ENCODE measurements at places on chromosomes 4 and X.

DNA sequence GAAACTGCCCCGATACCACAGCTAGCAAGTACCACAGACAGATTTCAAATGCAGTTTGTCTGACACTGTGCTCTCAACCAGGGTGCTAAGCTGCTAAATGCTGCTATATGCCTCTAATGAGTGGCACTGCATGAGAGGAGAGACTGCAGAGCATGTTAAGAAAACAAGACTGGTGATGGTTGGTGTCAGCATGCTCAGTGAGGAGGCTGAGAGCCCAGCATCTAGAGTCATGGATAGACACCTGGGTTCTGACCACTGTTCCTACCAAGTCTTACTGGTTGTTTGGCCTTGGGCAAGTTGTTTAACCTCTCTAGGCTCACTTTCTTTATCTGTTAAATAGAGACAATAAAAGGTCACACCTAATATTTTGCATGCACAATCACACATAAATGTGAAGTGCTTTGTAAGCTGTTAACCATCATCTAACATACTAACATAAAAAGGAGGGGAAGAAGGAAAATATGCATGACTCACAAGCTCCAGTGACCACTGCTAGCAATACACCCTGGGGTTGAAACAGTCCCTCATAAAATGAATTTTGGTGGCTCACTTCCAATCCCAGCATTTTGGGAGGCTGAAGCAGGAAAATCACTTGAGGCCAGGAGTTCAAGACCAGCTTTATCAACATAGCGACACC, 20.7 kb downstream of the HHIP start:
- no peak for DNase-seq

DNA sequence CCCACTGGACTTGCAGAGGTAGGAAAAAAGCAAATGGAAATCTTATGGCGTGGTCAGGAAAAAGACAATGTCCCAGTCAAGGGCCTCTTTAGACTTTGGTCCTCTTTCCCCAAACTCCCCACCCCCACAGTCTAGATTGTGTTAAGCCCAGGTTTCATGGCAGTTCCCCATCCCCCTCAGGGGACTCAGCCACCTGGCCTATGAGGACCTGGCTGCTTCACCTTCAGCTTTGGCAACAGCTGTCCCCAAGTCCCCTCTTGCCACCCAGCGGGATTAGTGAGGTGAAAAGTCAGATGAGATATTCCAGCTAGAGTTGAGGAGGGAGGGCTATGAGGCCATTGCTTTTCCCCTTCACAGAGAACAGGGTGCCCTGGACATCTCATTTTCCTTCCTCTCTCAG, 457 bp downstream of the RIPPLY1 start:
- DNase-seq = no peak

- no peak for DNase-seq
These were observed 33.4 kb downstream of the SEPTIN11 start for GRCh38 chr4:76982638-76983584.

- peak; percentile 59 for DNase-seq
These were observed 163.6 kb downstream of the CEP135 start for GRCh38 chr4:56112377-56112776.

GRCh38 chr4:57443308-57443707, 333.1 kb upstream of the IGFBP7 start:
- DNase-seq = no peak

- DNase-seq = peak; percentile 59
These were observed 12.7 kb upstream of the RHOXF2B start for GRCh38 chrX:120090208-120090607.

DNA sequence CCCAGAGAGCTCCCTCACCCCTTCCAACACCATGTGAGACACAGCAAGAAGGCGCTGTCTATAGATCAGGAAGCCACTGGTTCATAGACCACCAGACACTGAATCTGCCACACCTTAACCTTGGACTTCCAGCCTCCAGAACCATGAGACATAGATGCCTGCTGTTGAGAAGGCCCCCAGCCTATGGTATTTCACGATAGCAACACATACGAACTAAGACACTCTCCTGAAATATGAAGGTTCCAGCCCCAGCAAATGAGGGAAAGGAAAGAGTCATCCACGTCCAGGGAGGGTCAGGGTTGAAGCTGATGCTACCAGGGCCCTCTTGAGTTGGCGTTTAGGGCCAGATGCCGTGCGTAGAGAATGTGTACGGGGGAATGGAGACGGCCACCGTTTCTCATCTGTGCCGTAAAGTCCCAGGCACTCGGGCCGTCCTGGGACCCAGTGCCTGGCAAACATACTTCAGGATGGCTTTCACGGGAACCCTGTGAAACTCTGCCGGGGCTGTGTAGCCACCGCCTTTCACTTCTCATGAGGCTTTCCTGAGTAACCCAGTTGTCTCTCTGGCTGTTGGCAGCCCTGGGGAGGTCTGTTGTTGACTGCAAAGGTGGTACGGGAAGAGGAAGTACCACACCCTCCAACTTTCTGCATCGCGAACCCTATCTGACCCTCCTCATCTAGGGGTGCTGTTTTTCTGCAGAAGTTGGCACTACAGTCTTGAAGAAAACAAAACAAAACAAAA, 17.7 kb upstream of the P2RY8 start:
- no peak for DNase-seq

- DNase-seq = no peak
These were observed 115.0 kb upstream of the ETNPPL start for GRCh38 chr4:108877821-108878220.

- DNase-seq = peak; percentile 55
These were observed 183.5 kb downstream of the ZC4H2 start for GRCh38 chrX:64792598-64793337.

DNA sequence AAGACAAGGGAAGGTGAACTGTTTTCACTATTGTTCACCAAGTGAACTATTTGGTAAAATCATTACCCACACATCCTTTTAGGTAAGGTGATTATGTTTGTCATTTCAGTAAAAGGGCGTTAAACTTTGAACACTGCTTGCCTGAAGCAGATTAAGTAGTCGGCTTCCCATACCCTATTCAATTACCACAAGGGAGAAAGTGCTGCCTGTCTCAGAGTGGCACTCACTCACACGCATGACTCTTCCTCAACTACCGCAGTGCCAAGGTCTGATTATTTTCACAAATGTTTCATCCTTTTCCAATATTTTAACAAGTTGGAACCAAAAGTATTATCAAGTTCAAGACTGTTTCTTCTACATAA, 11.0 kb downstream of the VEGFC start:
- no peak for DNase-seq

GRCh38 chr4:74527049-74527448, 82.1 kb downstream of the AREG start:
- DNase-seq = no peak

- DNase-seq = peak; percentile 54
These were observed 38.3 kb downstream of the ARAP2 start for GRCh38 chr4:36206012-36206411.

DNA sequence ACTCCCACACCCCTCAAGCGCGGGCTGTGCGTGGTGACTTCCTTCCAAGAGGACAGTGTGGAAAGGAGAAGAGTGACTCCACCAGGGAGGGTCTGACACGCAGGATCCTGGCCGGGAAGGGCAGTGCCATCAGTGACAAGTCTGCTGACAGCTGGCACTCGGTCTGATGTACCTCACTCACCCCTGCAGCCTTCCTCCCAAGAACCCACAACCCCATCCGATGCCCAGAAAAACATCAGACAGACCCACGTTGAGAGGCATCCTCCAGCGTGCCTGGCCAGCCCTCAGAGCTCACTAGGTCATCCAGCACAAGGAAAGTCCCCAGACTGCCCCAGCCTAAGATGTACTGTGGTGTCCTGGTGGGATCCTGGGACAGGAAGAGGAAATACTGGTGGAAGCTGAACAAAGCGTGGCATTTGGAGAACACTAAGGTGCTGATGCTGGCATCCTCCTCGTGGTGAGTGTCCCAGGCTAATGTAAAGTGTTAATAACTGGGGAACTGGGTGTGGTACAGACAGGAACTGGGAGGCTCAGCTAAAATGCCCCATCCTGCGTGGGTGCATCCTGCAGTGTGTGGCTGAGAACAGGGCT, 200.0 kb upstream of the PSAPL1 start:
- DNase-seq = no peak

DNA sequence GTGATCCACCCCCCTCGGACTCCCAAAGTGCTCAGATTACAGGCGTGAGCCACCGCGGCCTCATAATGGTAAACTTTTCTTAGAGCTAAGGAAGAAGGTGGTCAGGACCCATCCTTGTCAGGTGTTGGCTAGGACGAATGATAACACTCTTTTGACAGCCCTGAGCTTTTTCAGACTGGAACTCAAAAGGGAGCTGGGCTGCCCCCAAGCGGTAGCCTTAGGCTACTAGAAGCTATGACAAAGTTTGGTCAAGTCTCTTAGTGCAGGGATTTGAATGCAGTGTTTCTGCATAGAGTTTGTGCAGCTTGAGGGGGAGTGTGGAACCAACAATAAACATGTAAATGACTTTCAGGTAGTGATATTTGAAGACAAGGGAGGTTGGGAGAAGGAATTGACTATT, 11.8 kb upstream of the HSD17B10 start:
- DNase-seq = peak; percentile 77

DNA sequence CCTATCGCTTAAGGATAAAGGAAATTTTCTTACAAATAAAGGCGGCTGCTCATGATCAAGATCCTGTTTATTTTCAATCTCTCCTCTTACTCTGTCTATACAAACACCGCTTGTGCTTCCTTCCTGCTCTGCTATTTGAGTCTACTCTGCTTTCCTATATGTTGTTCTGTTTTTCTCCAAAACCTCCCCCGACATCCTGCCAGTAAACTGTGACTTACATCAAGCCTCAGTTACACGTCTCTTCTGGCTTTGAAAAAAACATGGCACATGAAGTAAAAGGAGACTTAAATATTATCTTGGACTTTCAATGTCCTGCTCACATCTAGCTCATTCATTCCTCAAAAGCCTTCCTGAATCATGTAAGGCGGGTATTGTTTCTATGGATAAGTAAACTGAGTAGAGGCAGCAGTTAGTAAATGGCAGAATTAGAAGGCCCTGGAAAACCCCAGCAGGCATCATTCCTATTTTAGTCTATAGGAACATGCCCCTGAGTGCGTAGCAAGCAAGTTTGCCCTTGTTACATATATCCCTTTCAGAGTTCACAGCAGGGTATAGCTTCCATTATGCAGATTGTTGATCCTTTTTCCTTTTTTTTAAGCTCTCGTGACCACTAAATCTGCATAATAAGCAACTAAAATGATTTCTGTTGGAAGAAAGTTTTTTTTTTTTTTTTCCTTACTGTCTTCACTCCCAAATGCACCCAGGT, 280.1 kb downstream of the RAPGEF2 start:
- DNase-seq = peak; percentile 49

GRCh38 chrX:17820100-17820499, 41.0 kb downstream of the RAI2 start:
- no peak for DNase-seq

DNA sequence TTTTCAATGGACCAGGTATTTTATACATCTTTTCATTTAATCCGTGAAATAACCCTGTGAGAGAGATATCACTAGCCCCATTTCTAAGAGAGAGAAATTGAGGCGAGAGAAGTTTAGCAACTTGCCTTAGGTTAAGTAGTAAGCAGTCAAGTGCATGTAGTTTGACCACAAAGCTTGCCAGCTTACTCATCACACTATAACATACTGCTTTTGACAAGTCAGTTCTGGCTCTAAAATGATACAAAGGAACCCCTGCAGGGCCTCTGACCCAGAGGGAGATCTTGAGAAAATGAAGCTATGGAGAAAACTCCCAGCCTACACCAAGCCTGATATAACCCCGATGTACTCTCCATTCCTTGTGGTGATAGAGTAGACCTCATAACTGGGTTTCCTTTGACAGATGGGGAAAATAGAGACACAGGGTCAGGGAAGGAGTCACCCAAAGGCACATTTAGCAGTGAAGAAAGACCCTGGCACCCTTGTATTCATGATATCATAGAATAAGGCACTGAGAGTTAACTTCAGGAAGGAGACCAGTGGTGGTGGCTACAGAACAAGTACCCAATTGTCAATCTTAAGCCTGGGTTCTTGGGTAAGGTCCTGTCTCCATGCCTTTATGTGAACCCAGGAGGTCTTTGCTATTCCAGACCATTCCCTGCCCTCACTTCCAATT, 60.2 kb upstream of the MSN start:
- DNase-seq = no peak

GRCh38 chrX:27254656-27255055, 208.5 kb downstream of the PPP4R3C start:
- DNase-seq = no peak

GRCh38 chr4:171430495-171430894, 382.7 kb upstream of the GALNTL6 start:
- no peak for DNase-seq

GRCh38 chrX:142251202-142251601, 46.1 kb upstream of the MAGEC2 start:
- DNase-seq = no peak

DNA sequence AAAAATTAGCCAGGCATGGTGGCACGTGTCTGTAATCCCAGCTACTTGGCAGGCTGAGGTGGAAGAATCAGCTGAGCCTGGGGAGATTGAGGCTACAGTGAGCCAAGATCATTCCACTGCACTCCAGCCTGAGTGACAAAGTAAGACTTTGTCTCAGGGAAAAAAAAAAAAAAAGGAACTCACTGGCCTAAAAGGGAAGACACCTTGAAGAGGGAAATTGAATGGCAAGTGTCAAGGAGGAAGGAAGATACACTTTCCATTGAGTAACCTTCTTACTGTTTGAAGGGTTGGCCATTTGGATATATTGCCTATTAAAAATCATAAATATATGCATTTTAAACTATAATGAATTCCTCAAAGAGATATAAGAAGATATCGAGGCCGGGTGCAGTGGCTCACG, 147.5 kb upstream of the FAM241A start:
- DNase-seq = no peak

DNA sequence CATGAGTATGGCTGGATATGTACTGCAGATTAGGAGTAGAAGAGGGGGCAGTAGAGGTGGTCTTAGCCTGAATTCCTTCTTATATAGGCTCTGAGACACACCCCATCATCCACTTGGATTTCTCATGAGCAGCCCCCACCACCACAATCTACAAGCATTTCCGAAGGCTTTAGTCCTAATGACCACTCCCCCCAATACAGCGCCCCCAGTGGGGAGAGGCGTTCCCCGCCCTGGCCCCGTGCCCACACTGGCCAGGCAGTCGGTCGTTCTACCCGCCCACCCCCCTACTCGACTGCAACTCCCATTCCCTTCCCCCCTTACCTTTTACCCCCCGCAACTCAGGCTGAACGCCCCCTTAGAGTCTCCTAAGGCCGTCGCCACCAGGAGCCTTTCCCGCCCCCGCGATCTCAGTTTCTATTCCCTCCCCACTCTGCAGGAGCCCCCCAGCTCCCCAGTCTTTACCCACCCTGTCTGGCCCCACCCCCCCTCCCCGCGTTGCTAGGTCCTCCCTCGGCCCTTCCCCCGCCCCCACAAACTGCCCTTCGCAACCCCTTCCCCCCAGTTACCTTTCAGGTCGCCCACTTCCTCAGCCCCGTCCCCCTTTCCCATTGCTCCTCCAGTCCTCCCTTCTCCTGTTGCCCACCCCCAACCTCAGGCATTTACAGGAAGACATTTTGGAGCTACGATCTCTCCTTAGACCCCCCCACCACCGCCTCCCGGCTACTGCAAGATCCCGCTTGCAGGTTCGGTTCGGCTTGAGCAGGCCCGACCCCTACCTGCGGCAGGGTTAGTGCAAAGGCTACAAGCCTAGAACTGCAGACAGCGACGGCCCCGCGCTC, 468 bp downstream of the ZMYM3 start:
- peak; percentile 78 for DNase-seq

GRCh38 chr4:123488916-123489315, 92.3 kb downstream of the SPRY1 start:
- no peak for DNase-seq

Measured in endodermal cell (in vitro differentiated cells).